ENCODE measurements at places on chromosomes 3 and 15.
A peak's percentile ranks its signal among the peaks of the same experiment; 100 is the strongest.

DNA sequence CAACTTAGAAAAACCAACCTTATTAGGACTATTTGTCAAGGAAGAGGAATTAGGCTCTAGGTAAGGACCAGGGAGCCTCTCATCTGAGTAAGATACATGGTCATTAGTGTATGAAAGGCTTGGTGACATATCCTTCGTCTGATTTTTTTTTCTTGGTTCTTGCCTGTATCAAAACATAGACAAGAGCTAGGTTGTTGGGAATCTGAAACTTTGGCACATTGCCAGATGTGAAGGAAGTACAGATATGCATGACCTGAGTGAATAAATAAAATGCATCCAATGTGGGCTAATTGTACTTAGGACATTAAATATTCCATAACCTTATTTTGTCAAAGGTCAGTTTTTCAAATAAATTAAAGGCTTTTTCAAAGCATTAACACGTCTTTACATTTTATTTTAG is 151.8 kb downstream of the SYNPR start:
- no peak for DNase-seq

DNA sequence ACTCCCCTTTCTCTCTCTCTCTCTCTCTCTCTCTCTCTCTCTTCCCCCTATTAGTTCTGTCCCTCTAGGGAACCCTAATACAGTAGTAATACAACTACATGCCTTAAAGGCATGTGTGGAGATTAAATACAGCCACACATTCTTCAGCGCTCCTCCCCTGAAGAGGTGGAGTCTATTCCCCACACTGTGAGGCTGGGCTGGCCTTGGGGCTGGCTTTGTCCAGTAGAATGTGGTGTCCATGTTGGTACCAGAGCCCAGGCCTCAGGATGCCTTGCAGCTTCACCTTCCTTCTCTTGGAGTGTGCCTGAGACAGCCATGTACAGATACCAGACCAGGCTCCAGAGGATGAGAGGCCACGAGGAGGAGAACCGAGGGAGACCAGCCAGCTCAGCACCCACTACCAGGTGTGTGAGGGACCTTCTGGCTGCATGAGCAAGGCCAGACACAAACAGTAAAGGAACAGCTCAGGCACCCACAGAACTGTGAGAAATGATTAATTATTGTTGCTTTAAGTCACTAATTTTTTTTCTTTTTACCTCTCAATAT is 10.7 kb downstream of the SLC6A20 start:
- DNase-seq: peak; percentile 37

DNA sequence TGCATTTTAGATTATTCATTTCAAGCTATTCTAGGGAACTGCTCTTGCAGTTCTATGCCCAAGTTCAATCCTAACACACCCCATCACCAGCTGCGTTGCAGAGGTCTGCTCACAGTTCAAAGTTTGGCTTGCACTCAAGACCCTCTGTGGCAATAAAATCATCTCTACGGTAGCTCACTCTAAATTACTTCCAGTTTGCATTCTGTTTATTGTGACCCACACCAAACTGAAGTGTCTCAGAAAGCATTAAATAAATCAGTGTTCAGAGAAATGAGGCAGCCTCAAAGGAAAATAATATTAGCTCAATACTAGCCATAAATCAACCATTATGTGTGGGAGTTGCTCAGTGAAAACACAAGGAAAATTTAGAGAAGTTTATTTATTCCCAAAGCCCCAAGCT is 250.3 kb downstream of the MAGI1 start:
- DNase-seq: no peak

DNA sequence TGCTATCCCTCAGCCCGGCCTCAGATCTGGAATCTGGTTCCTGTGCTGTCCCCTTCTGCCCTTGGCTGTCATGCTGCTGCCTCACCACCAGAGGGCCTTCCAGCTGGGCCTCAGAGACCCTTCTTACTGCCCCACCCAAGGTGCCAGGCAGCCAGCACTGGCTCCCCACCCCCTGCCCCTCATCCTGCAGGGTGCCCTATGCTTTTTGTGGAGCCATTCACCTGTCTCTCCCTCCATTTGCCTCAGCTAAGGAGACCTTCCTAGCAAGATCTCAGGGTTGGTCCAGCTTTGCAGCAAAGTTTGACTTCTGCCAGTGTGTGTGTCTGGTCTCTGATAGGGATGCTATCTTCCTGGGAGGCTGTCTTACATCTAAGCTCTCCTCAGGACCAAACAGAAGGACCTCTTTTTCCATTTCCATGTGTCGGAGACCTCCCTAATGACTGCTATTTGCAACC is 1.9 kb upstream of the VWA5B2 start:
- DNase-seq: peak; percentile 76

DNA sequence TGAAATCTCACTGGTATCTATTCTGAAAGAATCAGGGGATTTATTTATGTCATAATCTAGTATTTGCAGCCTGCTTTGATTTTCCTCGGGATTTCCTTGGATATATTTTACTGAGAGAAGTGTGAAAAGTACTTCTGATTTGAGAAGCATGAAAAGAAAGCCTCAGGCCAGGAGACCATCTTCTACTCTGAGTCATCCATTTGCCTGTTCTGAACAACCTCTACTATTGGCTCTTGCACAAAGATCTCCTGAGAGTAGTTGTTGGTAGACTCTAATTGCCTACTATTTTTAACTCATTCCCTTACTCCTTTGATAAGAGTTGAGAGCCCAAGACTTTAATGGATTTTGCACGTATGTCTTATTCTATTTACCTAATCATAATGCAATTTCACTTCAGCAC is 318.9 kb downstream of the BCHE start:
- peak; percentile 65 for DNase-seq

DNA sequence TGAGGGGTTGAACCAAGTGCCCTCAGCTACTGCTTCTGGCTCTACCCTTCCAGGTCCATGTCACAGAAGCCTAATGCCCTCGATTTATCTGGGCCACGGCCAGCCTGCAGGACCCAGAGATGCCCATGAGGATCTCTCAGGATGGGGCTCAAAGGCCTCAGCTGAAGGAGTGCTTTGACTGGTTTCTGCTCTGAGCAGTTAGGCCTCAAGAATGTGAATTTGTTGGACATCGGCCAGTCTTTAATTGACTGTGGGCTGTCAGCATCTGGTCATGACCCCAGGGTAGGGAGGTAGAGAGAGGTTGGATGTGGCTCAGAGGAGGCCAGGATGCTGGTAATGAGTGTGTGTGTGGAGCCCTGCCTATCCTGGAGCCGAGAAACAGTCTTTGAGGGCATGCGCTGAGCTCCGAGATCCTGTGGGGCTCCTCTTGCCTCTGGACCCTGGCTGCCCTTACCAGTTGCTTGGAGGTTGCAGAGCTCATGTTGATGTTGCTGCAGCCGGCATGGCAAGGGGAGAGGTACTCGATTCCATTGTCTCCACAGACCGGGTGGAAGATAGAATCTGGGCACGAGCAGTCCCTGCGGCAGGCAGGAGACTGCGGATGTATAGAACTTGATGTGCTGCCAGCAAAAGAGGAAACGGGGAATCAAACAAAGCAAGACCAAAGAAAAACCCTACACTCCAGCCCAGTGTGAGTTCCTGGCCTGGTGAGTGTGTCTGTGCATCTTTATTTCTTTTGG is 49.1 kb upstream of the RAB6B start:
- DNase-seq: no peak

DNA sequence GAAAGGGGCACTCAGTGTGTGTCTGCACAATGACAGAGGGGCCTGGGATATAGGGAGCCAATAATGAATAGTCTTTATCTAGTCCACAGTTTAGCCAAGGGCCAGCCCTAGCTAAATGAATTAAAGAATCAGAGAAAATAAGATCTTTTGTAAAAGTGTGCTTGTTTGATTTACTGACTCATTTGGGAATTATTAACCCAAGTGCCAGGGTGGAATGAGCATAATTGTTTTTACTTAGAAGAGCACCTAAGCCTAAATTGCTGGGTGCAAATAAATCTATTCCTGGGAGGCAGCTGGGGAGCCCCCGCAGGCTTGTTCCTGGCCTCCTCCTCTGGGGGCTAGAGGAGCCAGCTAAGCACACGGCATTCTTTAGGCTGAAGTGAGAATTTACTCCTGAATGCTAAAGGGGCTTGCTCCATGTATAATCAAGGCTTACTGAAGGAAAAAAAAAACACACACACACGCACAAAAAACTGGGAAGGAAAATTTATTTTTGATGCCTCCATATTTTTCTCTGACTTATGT is 405.3 kb upstream of the SUCLG2 start:
- DNase-seq: no peak

DNA sequence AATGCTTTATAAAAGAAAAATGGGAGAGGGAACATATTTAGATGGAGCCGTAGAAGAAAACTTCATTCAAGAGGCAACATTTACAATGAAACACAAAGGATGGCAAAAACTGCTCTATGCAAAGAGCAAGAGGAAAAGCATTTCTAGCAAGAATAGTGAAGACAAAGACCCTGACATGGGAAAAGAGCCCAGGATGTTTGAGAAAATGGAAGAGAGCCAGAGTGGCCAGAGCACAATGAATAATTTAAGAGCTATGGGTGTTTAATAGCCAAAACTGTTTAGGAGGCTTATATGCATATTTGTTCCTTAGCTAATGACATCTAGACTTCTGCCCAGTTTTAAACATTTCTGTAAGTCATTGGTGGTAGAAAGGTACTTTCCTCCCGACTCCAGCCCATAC is 25.4 kb upstream of the SEMA6D start:
- no peak for DNase-seq

DNA sequence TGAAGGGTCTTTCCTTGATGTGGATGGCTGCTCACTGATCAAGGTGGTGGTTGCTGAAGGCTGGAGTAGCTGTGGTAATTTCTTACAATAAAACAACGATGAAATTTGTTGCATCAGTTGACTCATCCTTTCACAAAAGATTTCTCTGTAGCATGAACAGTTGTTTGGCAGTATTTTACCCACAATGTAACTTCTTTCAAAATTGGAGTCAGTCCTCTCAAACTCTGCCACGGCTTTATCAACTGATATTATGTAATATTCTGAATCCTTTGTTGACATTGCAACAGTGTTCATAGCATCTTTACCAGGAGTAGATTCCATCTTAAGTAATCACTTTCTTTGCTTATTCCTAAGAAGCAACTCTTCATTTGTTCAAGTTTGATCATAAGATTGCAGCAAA is 252.6 kb downstream of the UBE2E2 start:
- DNase-seq: no peak

DNA sequence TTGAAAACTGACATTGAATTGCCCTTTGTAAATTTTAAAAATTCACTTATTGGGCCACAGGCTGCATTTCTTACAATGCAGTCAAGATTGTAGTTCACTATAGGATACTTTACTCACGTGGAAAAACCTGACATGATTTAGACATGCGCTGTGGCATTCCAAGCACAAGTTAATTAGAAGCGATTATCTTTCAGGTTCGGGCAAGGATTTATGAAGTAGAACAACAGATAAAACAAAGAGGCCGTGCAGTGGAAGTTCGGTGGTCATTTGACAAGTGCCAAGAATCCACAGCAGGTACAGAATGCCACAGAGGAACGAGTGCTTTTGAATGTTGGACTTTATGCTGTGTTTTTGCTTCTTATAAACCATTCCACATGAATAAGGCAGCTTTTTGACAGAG is 37.8 kb downstream of the GPR171 start:
- no peak for DNase-seq

- no peak for DNase-seq
These were observed 14.1 kb downstream of the MYL3 start for GRCh38 chr3:46849045-46849631.

- DNase-seq: no peak
These were observed 89.9 kb upstream of the MITF start for GRCh38 chr3:69649120-69650065.

GRCh38 chr3:108319428-108320082 is 23.2 kb downstream of the HHLA2 start:
- DNase-seq: no peak
